ENCODE measurements at places on chromosomes 2 and 18.

DNA sequence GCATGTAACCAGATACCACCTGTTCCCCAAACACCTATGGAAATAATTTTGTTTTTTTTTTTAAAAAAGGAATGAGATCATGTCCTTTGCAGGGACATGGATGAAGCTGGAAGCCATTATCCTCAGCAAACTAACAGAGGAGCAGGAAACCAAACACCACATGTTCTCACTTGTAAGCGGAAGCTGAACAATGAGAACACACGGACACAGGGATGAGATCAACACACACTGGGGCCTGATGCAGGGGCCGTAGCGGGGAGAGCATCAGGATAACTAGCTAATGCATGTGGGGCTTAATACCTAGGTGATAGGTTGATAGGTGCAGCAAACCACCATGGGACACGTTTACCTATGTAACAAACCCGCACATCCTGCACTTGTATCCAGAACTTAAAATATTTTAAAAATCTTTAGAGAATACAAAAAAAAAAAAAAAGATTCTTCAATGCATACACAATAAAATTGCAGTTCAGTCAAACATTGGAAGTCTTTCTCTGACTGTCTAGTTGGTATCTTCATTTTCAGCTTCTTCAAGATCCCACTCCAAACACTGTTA is 11.6 kb upstream of the CASP10 start:
- H3K4me1 ChIP-seq: peaks cover 8% of the 10 kb centered on the region
- peaks cover 14% of the 10 kb centered on the region for H3K27me3 ChIP-seq
- H3K4me3 ChIP-seq: no peak overlapping the region
- H3K36me3 ChIP-seq: peaks cover 18% of the 10 kb centered on the region
- H3K27ac ChIP-seq: no peak overlapping the region

DNA sequence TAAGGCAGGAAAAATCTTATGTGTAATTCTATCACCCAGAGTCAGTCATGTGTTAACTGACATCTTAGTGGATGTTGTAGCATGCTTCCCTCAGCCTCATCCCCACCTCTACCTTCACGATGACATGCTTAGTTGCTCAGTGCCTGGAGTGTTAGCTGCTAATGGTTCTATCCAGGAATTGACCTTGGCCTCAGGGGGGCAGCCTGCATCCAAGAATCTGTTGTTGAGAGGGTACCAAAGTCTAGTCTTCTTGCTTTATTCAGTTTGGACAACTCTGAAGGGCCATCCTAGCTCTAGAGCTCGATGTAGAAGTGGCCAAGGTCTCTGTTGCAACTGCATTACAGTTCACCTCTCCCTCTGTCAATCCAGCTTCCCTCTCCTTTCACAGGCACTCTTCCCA is 61.2 kb downstream of the ACYP2 start:
- H3K27me3 ChIP-seq: no peaks in the 10 kb centered on the region
- no peaks in the 10 kb centered on the region for H3K36me3 ChIP-seq
- H3K4me3 ChIP-seq: no peak overlapping the region
- H3K27ac ChIP-seq: no peak overlapping the region
- H3K4me1 ChIP-seq: no peaks in the 10 kb centered on the region

DNA sequence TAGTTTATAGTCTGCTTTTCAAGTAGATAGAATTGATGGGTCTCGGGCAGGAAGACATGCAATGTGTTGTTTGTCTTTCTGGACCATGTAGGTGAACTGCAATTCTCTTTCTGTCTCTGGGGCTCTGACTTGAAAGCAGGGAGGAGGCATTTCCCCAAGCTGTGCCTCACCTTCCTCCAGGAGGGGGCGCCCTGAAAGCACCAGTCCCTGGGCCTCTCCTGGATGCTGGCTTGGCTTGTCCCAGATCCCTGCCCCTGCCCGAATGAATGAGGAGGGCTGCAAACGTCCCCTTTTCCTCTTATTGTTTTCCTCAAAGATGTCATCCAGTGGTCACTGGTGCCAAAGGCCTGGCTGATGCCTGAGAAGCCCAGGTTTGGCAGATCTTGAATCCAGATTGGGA is 270.6 kb downstream of the CELF4 start:
- H3K27me3 ChIP-seq: peaks cover 1% of the 10 kb centered on the region
- DNase-seq: no peak
- H3K36me3 ChIP-seq: no peaks in the 10 kb centered on the region
- no peaks in the 10 kb centered on the region for H3K4me1 ChIP-seq
- H3K27ac ChIP-seq: no peak overlapping the region

DNA sequence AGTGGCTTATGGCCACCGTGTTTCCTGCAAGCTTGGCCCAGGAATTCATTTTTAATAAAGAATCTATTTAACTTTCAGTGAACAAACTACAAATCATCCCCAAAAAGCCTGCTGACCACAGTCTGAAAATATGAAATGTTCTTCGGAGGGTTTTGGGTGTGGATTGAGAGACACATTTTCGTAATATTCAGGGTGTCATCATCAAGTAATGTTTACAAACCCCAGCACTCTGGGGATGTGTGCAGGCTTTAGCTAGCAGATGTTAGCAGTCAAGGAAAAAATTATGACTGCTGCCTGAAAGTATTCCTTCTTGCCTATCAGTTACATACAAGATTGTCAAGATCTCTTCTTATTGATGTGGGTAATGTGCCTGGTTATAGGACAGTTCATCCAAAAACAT is 143.9 kb upstream of the FN1 start:
- DNase-seq: no peak
- no peak overlapping the region for H3K27ac ChIP-seq
- no peaks in the 10 kb centered on the region for H3K4me1 ChIP-seq
- no peaks in the 10 kb centered on the region for H3K27me3 ChIP-seq
